Adrenal gland (tissue), 19 donors: ENCODE measurements at places on chromosomes 6 and 20. TPM values are rescaled to one million over a fixed set of nuclear protein-coding genes. Genes with fewer than 3 reads are reported as not detected.

C2 gene
- 107 TPM for total RNA-seq

PARD6B gene
- total RNA-seq = 5.0 TPM

FNDC11 gene
- 0.54 TPM for total RNA-seq

BACH2 gene
- 2.9 TPM for total RNA-seq

ULBP3 gene
- 11.7 TPM for total RNA-seq

TNFAIP3 gene
- total RNA-seq = 25.9 TPM

GRIK2 gene
- 0.09 TPM for total RNA-seq

ITPR3 gene
- total RNA-seq = 1.3 TPM

NOX3 gene
- not detected for total RNA-seq

CCN6 gene
- not detected for total RNA-seq

BMP6 gene
- 5.2 TPM for total RNA-seq

HLA-C gene
- 1,851 TPM for total RNA-seq

HLA-DPA1 gene
- total RNA-seq = 69.6 TPM

OR12D3 gene
- not detected for total RNA-seq

TREM1 gene
- total RNA-seq = not detected

CCDC28A gene
- 45.8 TPM for total RNA-seq

EPPIN gene
- not detected for total RNA-seq
